ENCODE measurements at places on chromosomes 13 and 19.

GRCh38 chr13:53206455-53206854, 177.8 kb downstream of the OLFM4 start:
- DNase-seq: no peak

DNA sequence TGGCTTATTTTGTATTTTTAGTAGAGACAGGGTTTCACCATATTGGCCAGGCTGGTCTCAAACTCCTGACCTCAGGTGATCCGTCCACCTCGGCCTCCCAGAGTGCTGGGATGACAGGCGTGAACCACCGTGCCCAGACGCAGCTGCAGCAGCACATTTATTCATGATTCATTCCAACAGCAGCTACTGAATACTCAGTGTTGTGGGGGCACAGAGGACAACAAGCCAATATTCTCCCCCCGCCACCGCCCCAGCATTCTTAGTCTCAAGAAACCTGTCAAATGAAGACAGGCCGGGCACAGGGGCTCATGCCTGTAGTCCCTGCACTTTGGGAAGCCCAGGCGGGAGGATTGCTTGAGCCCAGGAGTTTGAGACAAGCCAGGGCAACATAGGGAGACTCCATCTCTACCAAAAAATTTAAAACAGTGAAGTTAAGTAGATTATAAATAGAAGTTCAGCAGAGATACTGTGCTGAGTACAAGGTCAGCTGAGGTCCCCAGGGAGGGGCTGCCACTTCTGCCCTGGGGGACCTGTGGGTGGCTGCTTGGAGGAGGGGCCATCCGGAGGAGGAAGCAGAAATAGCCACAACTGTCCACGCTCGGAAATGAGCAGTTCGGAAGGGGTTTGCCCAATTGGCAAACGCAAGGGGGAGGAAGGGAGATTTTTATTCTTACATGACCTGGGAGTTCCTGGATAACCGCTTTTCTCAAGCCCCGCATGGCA, 4.3 kb downstream of the DOT1L start:
- DNase-seq: no peak

DNA sequence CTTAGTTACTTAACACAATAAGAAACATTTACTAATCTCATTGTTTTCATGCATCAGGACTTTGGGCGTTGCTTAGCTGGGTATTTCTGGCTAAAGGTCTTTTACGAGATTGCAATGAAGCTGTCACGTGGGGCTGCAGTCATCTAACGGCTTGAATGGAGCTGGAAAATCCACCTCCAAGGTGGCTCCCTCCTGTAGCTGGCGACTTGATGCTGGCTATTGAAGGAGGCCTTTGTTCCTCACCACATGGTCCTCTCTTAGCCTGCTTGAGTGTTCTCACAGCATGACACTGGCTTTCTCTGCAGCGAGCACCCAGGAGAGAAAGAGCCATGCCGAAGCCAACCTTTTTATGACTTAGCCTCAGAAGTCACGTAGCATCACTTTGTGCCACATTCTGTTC, 92.0 kb downstream of the NHLRC3 start:
- DNase-seq: no peak

GRCh38 chr13:41505209-41505835, 48.0 kb downstream of the RGCC start:
- no peak for DNase-seq

DNA sequence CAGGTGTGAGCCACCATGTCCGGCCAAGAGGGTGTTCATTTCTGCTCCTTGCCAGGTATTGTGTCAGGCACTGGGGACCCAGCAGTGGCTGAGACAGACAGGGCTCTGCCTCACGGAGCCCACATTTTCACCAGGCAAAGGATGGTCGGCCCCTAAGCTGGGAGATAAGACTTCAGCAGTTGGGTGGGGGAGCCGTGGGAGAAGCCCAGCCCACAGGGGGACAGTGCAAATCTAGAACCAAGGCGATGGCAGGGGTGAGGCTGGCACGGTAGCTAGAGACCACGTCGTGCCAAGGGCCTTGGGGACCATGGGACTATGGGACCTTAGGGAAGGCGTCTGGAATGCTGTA, 8.3 kb downstream of the LSR start:
- no peak for DNase-seq

GRCh38 chr19:7170983-7171382, 101.5 kb downstream of the ZNF557 start:
- DNase-seq: no peak

GRCh38 chr19:55474269-55475265, 1.9 kb upstream of the ZNF628 start:
- DNase-seq: no peak
